ENCODE measurements at places on chromosomes 7 and 10.

- no peak for DNase-seq
These were observed 78.1 kb downstream of the TPST1 start for GRCh38 chr7:66283003-66283920.

DNA sequence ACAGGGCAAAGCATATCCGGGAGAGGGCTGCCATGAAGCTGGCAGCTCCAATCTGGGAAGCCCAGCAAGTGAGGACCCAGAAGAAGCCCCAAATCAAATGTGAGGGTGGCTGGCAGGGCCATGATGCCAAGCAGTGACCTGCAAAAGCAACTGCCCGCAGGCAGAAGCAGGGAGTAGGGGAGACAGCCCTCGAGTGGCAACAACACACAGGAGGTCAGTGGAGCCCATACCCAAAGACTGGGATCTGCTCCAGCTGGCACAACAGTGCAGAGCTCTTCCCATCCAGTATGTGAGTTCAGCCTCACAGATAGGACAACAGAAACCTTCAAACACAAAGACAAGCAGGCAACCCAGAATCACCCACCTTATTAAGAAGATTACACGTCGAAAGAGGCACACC is 45.0 kb downstream of the GRID1 start:
- DNase-seq, result no peak

DNA sequence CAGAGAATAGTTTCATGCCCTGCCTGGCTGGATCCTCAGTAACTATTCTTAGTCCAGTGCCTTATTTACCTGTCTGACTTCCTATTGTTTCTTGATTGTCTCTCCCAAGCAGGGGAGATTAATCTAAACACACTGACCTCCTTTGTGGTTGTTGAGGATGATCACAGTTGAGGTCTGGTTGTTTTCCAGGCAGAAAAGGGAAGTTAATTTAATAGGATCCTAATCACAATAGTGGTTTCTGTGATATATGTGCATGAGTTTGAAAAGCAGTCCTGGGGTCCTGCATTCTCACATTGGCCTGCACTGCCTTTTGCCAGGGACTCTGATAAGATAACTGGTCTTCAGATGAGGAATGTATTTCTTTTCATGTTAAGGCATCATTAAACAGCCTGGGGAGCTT is 130.1 kb downstream of the SND1 start:
- no peak for DNase-seq

GRCh38 chr7:44172803-44173424 is 16.3 kb downstream of the GCK start:
- DNase-seq, result no peak

- no peak for DNase-seq
These were observed 323.0 kb upstream of the AOAH start for GRCh38 chr7:37047260-37047659.

GRCh38 chr7:135262623-135263320 is 29.1 kb downstream of the STRA8 start:
- no peak for DNase-seq

GRCh38 chr10:49559476-49559875 is 20.6 kb upstream of the ERCC6 start:
- no peak for DNase-seq

- no peak for DNase-seq
These were observed 37.4 kb downstream of the RGS10 start for GRCh38 chr10:119505131-119505551.

Data from omental fat pad (tissue), 4 donors.